ENCODE measurements at places on chromosomes 7 and 10.

GRCh38 chr7:54543051-54543488 lies 895 bp downstream of the VSTM2A start:
- no peak for DNase-seq

DNA sequence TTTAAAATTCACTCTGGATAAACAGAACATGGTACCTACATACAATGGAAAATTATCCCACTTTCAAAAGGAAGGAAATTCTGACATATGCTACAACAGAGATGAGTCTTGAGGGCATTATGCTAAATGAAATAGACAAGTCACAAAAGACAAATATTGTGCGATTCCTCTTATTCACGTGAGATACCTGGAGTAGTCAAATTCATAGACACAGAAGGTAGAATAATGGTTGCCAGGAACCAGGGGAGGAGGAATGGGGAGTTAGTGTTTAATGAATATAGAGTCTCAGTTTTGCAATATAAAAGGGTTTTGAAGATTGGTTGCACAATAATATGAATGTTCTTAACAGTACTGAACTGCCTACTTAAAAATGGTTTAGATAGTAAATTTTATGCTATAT lies 69.8 kb upstream of the WAC start:
- no peak for DNase-seq

GRCh38 chr7:133675510-133676218 lies 422.8 kb downstream of the EXOC4 start:
- no peak for DNase-seq

DNA sequence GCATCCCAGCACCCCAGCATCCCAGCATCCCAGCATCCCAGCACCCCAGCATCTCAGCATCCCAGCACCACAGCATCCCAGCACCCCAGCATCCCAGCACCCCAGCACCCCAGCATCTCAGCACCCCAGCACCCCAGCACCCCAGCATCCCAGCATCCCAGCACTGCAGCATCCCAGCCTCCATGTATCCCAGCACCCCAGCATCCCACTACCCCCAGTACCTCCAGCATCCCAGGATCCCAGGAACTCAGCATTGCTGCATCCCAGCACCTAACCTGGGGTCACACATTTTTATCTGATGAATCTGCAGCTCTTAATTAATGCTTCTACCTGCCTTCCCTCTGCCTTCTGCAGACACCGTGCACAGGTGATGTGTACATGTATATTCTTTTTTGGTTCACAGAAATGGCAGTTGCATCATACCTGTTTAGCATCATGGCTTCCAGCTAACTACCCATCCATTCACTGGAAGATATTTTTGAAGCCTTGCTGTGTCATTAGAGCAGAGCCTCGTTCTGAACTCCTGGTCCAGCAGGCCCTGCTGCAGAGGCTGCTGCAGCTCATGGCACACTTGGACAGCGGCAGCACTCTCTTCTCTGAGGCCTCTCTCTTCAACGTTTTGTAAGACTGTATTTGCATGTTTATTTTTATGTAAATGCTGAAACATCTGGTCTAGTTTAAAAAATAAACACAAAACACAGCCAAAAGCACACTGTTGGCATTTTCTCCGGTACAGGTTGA lies 4.6 kb upstream of the CFAP46 start:
- DNase-seq, result no peak

All from lower leg skin (tissue), 4 donors.